ENCODE measurements at places on chromosomes 5 and 9.

- DNase-seq, result no peak
Observed at GRCh38 chr5:146660376-146660960, 144.5 kb upstream of the GPR151 start.

DNA sequence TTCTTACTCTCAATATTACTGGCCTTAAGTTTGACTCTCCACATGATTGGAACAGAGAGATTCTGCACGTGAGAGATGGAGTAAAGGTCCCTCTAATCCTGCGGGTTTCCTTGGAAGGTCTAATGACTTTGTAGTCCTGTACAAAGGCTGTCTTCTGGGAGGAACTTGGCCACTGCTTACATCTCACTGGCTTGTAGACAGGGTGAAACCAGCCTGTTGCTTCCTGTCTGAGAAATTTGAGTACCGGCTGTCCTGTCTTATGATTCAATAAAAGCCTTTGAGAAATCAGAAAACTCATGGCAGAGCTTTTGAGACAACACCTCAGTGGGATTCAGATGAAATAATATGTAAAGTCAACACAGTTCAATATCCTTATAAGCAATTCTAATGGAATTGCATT lies 43.0 kb downstream of the IL31RA start:
- peak; percentile 5 for DNase-seq

- no peak for DNase-seq
Observed at GRCh38 chr9:129725795-129726251, 27.0 kb downstream of the PTGES start.

- DNase-seq, result no peak
Observed at GRCh38 chr5:51465165-51465564, 81.9 kb downstream of the ISL1 start.

DNA sequence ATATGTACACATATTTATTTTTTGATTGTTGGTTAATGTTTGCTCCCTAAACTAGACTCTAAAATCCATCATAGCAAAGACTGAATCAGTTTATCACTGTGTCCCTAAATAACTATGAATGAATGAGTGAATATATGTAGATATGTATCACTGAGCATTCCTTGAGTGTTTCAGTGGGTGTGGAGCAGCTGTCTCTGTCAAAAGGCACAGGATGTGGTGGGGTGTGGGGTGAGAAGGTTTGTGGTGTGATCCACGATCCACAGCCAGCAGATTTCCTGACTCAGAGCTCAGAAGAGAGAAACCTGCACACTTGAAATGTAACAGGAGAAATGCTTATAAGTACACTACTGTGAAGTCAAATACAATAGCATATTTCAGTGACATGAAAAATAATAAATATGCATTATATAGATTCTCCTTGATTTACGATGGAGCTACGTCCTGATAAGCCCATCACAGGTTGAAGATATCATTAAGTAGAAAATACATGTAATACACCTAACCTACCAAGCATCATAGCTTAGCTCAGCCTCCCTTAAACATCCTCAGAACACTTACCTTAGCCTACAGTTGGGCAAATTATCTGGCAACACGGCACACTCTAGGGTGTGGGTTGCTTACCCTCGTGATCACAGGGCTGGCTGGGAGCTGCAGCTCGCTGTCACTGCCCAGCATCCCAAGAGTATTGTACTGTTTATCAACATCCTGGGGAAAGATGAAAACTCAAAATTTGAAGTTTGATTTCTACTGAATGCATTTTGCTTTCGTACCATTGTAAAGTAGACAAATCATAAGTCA lies 287.0 kb downstream of the GAS1 start:
- DNase-seq, result peak; percentile 7

GRCh38 chr5:135138116-135138850 lies 104.3 kb upstream of the PITX1 start:
- DNase-seq, result no peak

DNA sequence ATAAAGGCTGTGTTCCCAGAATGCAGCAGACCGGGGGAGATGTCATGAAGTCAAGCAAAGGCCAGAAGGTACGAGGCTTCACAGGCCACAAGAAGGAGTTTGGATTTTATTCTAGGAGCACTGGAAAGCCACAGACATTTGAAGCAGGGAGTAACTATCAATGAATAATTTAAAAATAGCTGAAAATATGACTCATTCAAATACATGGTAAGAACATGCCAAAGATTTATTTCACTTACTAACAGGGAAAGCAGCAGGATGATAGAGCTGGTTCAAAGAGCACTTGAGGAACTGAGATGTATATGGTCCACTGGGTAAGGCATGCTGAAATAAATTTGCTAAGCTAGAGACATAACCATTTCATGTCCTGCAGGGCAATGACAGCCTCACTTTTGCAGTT lies 53.2 kb downstream of the MSX2 start:
- no peak for DNase-seq

- no peak for DNase-seq
Observed at GRCh38 chr9:105062222-105062855, 134.4 kb upstream of the ABCA1 start.

DNA sequence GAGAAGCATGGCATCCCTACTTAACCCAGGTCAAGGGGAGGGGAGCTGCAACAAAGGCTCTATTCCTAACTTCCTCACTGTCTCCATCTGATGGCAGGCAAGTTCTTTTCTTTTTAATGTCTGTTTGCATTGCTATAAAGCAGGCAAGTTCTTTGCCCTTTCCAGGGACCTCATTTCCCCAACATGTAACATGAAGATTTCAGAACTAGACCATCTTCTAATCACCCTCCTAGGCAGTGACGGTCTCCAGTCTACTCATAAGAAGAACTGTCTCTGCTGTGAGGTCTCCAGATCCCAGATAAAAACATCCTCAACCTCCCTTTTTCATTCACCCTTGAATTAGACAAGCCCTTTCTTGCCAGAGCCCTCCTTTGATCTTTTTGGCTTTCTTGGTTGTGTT lies 42.1 kb downstream of the PPP1R2B start:
- no peak for DNase-seq

- peak; percentile 95 for DNase-seq
Observed at GRCh38 chr5:150058480-150059126, 27.8 kb downstream of the CSF1R start.

DNA sequence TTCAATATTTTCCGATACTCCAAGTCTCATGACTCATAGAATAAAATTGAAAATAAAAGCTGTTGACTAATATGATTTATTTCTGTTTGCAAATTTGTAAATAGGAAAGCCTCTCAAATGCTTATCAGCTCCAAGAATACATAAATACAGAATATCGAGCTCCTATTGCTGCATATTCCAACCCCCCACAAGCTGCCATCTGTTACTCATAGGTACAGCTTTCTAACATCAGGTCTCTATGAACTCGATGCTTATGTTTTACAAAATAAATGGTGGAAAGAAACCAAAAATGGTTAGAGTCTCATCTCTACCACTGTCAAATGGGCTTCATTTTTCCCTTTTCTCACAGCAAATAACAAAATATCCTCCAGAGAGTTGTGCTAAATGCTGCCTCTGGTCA lies 631.6 kb upstream of the CDH18 start:
- no peak for DNase-seq

- no peak for DNase-seq
Observed at GRCh38 chr5:115264786-115265185, 2.1 kb upstream of the PGGT1B start.

DNA sequence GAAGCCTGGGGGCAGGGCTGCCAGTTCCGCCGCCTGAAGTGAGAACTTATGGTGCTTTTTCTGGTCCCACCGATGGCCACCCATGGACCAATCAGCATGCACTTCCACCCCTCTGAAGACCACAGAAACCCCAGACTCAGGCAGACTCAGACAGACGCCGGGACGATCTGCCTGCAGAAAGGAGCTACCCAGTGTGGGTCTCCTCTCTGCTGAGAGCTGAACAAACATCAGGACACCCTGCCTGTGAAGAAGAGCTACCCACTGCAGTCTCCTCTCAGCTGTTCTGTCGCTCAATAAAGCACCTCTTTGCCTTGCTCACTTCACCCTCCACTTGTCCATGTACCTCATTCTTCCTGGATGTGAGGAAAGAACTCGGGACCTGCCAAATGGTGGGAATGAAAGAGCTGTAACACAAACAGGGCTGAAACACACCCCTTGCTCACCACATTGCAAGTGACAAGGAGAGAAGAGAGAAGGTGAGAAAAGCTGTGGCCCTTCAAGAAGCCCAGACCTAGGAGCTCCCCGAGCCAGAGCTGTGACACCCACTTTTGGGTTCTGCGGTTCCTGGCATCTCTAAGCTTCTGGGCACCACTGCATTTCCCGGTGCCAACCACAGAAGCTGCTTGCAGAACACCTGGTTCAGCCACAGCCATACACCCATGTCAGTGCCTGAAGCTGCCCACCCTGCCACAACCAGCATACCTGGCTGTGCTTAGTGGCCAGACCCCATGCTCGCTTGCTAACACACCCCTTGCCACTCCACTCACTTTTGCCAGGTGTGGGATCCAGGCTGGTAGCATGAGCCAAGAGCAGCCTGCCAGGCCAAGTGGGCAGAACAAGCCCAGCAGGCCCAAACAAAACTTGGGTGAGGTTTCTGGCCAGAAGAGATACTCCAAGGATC lies 114.3 kb upstream of the TSLP start:
- DNase-seq, result no peak

GRCh38 chr9:99253772-99254431 lies 31.8 kb downstream of the SEC61B start:
- DNase-seq, result no peak

GRCh38 chr5:38714703-38715355 lies 131.0 kb upstream of the OSMR start:
- no peak for DNase-seq

GRCh38 chr5:168006456-168007130 lies 284.9 kb upstream of the WWC1 start:
- DNase-seq, result no peak

DNA sequence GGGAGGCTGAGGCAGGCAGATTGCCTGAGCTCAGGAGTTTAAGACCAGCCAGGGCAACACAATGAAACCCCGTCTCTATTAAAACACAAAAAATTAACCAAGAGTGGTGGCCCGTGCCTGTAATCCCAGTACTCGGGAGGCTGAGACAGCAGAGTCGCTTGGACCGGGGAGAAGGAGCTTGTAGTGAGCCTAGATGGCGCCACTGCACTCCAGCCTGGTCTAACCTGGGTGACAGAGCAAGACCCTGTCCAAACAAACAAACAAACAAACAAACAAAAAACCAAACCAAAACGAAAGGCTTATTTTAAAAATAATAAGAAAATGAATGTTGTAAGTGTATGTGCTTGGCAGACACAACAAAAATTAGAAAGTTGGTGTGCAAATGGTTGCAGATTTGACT lies 536.3 kb upstream of the PTPRD start:
- no peak for DNase-seq

DNA sequence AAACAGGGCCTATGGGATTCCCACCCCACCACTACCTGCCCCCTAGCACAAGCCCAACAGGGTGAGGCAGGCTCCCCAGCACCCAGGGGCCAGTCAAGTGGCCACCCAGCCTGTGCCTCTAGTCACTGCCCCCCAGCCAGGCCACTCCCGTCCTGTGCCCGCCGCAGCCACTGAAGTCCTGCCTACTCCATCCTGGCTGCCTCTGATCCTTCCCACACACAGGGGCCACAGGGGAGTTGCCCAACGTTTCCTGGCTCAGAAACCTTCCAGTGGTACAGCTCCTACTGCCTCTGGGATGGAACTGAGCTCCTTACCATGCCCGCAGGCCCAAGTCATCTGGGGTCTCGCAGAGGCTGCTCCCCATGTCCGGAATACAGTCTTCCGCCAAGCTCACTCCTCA lies 70.2 kb upstream of the STXBP1 start:
- DNase-seq, result no peak

- no peak for DNase-seq
Observed at GRCh38 chr9:114687034-114687433, 5.0 kb upstream of the TEX48 start.

- no peak for DNase-seq
Observed at GRCh38 chr9:6512085-6512657, 99.2 kb downstream of the UHRF2 start.
